ENCODE measurements at places on chromosomes 2 and 18. TPM values are rescaled to one million over a fixed set of nuclear protein-coding genes. Genes with fewer than 3 reads are reported as not detected.

- no peak for DNase-seq
These were observed 1124.9 kb upstream of the ZEB2 start for GRCh38 chr2:145644820-145645302.

GRCh38 chr18:8821083-8821465, 115.7 kb downstream of the MTCL1 start:
- DNase-seq, result no peak

Gene HAT1
- total RNA-seq, result 58.2 TPM

- DNase-seq, result no peak
These were observed 18.2 kb downstream of the SLC8A1 start for GRCh38 chr2:40433736-40434135.

Gene STK39
- total RNA-seq, result 110 TPM

Gene C2orf80
- not detected for total RNA-seq

DNA sequence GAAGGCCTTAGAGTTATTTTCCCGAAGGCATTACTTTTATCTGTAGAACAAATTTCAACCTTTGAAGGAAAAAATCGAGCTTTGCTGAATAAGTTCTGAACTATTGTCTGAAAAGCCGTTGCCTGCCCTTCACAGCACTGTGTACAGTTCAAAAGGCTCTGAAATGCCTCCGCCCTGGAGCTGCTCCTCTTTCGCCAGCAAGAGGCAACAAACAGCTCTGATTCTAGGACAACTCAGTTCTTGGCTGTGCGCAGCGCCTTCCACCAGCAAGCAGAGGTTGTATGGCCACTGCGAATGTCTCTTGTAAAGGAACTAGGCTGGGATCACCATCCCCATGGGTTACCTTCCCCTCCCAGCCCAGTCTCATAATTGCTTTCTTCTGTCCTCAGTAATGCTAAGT, 308.5 kb downstream of the GBX2 start:
- no peak for DNase-seq

Gene TMEM182
- 12.1 TPM for total RNA-seq

Gene NUP35
- 38.5 TPM for total RNA-seq
